ENCODE measurements at places on chromosomes 6 and 20.
A peak's percentile ranks its signal among the peaks of the same experiment; 100 is the strongest.

- DNase-seq = peak; percentile 58
These were observed 54.0 kb upstream of the BTN3A2 start for GRCh38 chr6:26311012-26311384.

GRCh38 chr6:4280707-4281106, 145.3 kb upstream of the ECI2 start:
- DNase-seq = no peak

- no peak for DNase-seq
These were observed 130.5 kb downstream of the CEBPB start for GRCh38 chr20:50320901-50321796.

GRCh38 chr20:36883977-36884535, 8.1 kb downstream of the TLDC2 start:
- DNase-seq = no peak

GRCh38 chr6:100538086-100538485, 73.4 kb upstream of the SIM1 start:
- no peak for DNase-seq

- no peak for DNase-seq
These were observed 110.2 kb downstream of the SOBP start for GRCh38 chr6:107600121-107600520.
